Activated naive CD8-positive, alpha-beta T cell treated with anti-CD3 and anti-CD28 coated beads, Interleukin-2, amount 50 U/mL, for 24 hours (primary cell): ENCODE measurements at places on chromosomes 2 and 18.

DNA sequence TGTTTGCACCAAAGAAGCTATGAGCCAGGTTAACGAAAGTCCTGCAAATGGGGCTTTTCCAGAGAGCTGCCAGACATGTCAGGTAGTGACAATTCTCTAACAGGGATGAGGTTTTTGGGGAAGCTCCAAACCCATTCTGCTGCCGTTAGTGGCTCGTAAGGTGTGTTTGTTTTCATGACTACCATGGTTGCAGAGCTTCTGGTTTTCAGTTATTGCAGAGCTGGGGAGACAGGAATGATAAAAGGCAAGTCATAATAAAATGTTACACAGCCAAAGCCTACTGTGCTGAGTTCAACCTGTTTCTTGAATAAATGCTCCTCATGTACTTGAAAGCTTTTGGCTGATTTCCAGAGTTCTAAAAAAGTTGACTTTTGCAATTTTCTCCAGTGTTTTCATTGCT lies 209.2 kb upstream of the STK17B start:
- no peak for DNase-seq

DNA sequence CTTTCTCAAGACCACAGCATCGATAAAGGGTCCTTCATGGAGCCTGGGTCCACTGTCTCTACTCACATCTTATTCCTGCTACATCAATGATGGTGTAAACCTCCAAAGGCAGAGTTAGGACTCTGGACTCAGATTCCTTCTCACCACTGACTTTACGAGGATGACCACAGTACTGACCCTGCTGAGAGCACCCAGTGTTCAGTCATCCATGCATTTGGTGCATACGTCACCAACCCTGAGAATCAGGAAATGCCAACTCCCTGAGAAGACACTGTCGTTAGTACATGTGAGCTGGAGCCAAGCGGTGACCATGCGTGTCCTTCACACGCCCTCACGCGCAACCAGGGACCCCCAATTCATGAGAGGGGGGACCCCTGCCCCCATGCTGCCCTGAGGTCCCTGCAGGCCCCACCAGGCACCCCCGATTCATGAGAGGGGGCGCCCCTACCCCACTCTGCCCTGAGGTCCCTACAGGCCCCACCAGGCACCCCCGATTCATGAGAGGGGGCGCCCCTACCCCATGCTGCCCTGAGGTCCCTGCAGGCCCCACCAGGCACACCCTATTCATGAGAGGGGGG lies 178.4 kb upstream of the TPO start:
- DNase-seq, result no peak

DNA sequence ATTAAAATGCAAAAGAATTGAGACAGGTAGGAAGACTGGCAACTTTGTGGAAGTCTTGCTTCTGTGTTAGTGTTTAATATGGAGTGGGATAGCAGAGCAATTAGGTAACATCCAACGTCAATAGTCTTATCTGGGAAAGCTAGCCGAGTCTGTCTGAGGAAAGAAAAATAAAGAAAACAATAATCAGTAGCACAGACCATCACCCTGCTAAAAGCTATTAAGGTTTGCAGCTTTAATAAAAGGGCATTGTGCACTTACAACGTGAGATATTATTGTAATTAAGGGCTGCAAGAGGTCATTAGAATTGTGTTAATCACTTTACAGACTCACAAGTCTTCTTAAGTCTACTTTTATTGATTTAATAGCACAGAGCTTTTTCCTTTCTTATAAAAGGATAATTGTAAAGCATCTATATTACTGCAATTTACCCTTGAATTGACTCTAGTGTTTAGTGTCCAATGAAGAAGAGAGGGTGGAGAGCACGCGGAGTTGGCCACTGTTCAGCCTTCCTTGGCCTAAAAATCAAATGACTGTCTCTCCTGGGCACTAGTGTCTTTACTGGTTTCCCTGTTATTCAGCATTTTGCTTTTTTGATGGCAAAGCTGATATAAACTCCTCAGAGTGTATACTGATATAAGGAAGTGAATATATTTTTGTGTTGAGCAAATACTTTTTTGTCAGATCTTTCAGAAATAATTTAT lies 2.0 kb downstream of the CDH7 start:
- no peak for DNase-seq

- no peak for DNase-seq
Measured at GRCh38 chr18:57771626-57772025, 31.5 kb downstream of the ATP8B1 start.

DNA sequence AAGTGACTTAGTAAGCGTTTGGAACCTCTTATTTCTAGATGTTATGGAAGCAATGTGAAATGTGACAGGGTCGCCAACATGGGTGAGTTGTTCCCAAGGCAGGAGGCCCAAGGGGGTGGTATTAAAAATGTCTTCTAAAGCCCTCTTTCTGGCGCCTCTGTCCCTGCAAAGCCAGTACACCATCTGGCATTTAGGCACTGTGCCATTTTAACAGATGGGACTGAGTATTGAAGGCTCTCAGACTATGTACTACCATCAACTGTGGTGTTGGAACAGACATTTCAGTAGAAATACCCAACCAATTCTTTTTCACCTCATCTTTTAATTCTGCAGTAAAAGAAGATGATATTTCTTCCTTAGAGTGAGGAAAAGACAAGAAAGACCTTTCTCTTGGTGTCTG lies 384.5 kb upstream of the MMADHC start:
- DNase-seq, result no peak

DNA sequence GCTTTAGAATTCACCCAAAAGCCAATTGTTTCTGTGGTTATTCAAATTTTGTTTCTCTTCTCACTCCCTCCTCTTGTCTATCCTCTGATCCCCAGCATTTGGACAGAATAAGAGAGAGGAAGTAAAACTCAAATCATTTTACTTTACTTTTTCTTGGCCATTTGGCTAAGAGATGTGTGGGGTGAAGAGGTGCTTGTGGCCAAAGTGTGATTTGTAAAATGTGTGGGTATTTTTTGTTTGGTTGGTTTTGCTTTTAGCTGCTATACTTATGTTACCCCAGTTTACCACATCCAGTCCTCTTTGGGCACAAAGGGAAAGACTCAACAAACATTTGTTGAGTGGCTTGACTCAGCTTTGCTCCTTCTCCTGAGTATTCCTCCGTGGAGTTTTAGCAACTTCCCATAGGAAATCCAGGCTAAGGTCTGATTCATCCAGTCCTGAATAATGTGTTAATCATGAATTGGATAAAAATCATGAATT lies 109.1 kb upstream of the CYP1B1 start:
- no peak for DNase-seq

GRCh38 chr2:129478902-129479517 lies 500.5 kb upstream of the RAB6C start:
- no peak for DNase-seq
